ENCODE measurements at places on chromosomes 6 and 20. TPM values are rescaled to one million over a fixed set of nuclear protein-coding genes. Genes with fewer than 3 reads are reported as not detected.

DNA sequence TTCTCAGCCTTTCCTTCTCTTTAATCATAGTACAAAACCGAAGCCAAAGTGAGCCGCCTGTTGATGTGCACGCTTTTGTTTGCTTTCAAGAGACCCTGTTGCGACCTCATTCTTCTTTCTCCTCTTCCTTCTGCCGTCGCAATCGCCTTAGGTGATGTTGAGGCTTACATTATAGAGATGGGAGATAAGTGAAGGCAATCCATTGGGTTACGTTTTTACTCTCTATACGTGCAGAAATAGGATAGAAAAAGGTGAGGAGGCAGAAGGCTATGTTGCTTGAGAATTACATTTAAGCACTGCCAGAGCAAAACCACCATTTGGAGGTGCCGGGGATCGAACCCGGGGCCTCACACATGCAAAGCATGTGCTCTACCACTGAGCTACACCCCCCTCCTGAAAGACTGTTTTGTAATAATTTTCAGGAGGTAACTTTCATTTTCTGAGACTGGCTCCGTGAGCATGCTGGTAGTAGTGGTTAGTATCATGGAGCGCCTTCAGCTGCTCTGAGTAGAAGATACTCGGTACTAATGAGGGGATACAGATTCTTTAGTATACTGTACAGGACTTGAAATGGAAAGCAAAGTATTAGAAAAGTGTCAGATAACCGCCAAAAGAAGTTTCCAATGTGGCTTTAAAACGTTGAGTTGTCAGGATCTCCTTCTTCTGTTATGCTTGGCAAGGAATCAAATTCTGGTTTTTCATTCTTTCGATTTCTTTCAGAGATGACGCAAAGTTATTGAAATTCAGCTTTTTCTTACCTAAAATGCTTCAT, 165.6 kb downstream of the TRIM27 start:
- no peaks in the 10 kb centered on the region for H3K4me1 ChIP-seq
- no peak for DNase-seq
- no peak overlapping the region for H3K4me3 ChIP-seq
- H3K36me3 ChIP-seq = no peaks in the 10 kb centered on the region

GRCh38 chr6:154916857-154917256, 78.3 kb upstream of the TIAM2 start:
- no peak overlapping the region for H3K27ac ChIP-seq
- H3K4me3 ChIP-seq = no peak overlapping the region
- no peaks in the 10 kb centered on the region for H3K36me3 ChIP-seq
- no peak for DNase-seq

SLC25A27 gene
- 54.1 TPM for total RNA-seq

DNA sequence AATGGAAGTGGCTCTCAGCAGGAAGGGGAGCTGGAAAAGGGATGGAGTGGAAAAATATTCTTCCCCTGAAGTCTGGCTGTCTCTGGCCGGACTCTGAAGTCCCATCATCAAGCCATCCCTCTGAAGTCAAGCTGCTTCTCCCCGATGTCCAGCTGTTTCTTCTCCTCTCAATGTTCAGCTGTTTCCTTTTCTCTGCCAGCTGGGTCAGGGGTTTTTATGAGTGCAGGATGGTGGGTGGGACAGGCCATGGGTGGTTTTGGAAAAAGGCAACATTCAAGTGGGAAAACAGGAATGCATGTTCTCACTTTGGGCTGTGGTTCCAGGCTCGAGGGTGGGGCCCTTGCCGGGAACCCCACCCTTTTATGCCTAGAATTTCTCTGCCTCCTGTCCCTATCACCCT, 48.4 kb upstream of the FAM184A start:
- H3K4me1 ChIP-seq = no peaks in the 10 kb centered on the region
- no peak overlapping the region for H3K27ac ChIP-seq
- no peak for DNase-seq
- no peaks in the 10 kb centered on the region for H3K36me3 ChIP-seq
- no peak overlapping the region for H3K4me3 ChIP-seq
- no peaks in the 10 kb centered on the region for H3K27me3 ChIP-seq

LZTS3 gene
- 21.6 TPM for total RNA-seq

MPIG6B gene
- total RNA-seq = not detected

GRCh38 chr6:604579-604978, 52.3 kb downstream of the HUS1B start:
- peaks cover 30% of the 10 kb centered on the region for H3K36me3 ChIP-seq
- H3K4me3 ChIP-seq = no peak overlapping the region
- no peaks in the 10 kb centered on the region for H3K4me1 ChIP-seq
- H3K27me3 ChIP-seq = no peaks in the 10 kb centered on the region
- no peak for DNase-seq

DNA sequence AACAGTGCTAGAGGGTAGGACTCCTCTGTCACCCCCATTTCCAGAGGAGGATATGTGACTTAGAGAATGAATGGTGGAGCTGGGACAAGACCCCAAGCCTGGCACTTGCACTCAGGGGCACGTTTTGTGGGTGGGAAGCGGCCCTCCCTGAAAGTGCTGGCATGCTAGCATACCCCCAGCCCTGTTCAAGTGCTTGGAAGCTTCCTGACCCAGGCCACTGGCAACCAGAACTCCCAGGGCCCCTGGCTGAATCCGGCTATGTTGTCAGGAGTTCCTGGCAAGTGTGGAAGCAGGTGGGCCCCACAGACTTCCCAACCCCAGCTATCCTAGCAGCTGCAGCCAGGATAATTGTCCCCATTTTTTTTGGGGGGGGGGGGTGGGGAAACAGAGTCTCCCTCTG, 35.6 kb upstream of the TGM2 start:
- peaks cover 13% of the 10 kb centered on the region for H3K4me1 ChIP-seq
- DNase-seq = no peak
- no peak overlapping the region for H3K27ac ChIP-seq
- no peak overlapping the region for H3K4me3 ChIP-seq
- H3K36me3 ChIP-seq = no peaks in the 10 kb centered on the region

GRCh38 chr6:159756508-159756907, 5.3 kb upstream of the ACAT2 start:
- DNase-seq = no peak
- peaks cover 64% of the 10 kb centered on the region for H3K36me3 ChIP-seq
- H3K27me3 ChIP-seq = no peaks in the 10 kb centered on the region
- no peak overlapping the region for H3K27ac ChIP-seq

DNA sequence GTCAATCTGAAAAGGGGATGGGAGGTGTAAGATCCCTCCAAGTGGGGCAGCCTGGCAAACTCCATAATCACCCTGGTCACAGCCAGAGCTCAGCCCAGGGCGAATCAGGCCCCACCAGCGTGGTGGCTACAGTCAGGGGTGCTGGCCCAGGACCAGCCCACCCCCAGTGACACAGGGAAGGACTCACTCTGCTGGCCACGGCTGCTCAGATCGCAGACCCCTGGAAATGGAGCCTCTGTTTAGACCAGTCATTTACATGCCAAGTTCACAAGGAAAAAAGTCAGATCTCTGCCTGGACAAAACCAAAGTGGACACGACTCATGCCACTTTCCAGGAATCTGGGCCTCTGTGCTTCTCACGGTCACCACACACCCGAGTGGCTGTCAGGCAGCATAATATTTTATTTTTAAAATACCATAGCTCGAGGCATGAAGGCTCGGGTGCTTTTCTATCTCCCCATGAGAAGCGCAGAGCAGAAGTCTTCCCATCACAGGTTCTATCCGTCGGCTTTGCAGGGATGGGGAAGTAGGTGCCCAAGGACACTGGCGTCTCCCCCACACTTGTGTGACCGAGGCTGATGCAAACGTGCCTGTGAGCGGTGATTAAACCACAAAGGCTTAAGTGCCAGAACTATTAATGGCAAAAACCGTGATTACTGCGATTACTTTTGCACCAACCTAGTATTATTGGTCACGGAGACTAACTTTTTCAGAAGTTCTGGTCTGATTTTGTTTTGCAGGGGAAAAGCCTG, 13.0 kb downstream of the PXDC1 start:
- no peak overlapping the region for H3K4me3 ChIP-seq
- no peaks in the 10 kb centered on the region for H3K27me3 ChIP-seq
- H3K4me1 ChIP-seq = no peaks in the 10 kb centered on the region
- DNase-seq = no peak
- H3K36me3 ChIP-seq = peaks cover 2% of the 10 kb centered on the region

ERVFRD-1 gene
- not detected for total RNA-seq

- no peaks in the 10 kb centered on the region for H3K27me3 ChIP-seq
- no peaks in the 10 kb centered on the region for H3K4me1 ChIP-seq
- H3K36me3 ChIP-seq = no peaks in the 10 kb centered on the region
- no peak overlapping the region for H3K4me3 ChIP-seq
These were observed 7.3 kb upstream of the NAA20 start for GRCh38 chr20:20009784-20010253.

GRCh38 chr20:34538671-34539123, 19.8 kb upstream of the MAP1LC3A start:
- H3K4me1 ChIP-seq = no peaks in the 10 kb centered on the region
- no peaks in the 10 kb centered on the region for H3K27me3 ChIP-seq
- H3K36me3 ChIP-seq = peaks cover 21% of the 10 kb centered on the region
- no peak overlapping the region for H3K27ac ChIP-seq
- DNase-seq = no peak

- H3K27ac ChIP-seq = peak overlapping the region; percentile 67
- peaks cover 36% of the 10 kb centered on the region for H3K27me3 ChIP-seq
- peak; percentile 20 for DNase-seq
These were observed 49.3 kb downstream of the PRR18 start for GRCh38 chr6:166258854-166259276.
